ENCODE measurements at places on chromosomes 13 and 19. TPM values are rescaled to one million over a fixed set of nuclear protein-coding genes. Genes with fewer than 3 reads are reported as not detected.

The KCTD4 gene
- polyA plus RNA-seq: not detected

DNA sequence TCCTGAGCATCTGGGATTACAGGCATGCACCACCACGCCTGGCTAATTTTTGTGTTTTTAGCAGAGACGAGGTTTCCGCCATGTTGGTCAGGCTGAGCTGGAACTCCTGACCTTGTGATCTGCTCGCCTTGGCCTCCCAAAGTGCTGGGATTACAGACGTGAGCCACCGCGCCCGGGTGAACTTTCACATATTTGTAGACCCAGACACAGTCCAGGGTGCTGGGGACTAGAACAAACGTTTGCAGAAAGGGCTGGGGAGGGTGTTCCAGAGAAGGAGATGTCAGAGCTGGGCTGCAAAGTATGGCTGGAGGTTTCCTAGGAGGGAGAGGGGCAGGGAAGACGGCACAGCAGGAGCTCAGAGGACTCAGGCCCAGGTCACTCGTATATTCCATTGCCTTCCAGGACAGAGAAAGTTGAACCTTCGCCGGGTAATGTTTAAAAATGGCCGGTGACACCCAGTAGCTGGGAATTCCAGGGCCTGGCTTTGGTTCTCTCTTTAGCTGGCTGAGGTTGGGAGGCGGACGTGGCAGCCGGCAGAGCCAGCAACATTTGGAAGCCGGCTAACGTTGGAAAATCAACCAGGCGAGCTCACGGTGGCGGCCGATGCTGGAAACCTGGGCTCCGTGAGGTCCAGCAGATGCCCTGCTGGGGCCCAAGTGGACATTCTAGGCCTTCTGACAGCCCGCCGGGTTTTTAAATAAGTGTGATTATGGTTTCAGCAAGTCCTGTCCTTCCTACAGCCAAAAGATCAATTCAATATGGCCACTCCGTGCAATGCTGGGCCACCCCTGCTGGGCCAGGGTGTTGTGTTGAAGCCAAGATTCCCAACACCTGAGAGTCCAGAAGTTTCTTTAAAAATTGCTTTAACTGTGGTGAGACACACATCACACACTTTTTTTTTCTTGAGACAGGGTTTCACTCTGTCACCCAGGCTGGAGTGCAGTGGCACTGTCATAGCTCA, 41.5 kb downstream of the NFIC start:
- DNase-seq: peak; percentile 51

The TEX29 gene
- polyA plus RNA-seq: 0.25 TPM

DNA sequence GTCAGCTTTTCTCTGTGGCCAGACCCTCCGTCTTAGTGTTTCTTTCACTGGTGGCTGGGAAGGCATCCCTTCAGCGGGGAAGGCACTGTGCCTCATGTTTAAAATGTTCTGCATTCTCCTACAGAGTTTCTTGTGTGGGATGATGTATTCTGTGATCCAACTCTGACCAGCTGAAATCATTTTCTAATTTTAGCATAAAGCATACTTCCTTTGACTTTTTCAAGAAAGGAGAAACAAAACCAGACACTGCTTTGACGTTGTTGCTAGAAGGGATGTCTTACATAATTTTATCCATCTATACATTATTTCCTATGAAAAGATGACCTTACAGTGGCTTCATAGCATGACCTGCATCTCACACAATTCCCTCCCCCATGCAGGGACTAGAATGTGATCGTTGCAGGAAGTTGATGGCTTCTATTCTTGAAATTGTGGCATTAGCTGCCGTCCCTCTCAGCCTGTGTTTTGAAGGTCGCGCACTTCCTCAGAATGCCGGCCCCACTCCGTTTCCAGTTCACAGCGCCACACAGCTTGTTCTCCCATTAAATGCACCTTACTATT, 38.6 kb upstream of the TEX29 start:
- DNase-seq: no peak

GRCh38 chr19:10398819-10399218, 4.5 kb downstream of the CDC37 start:
- no peak for DNase-seq

GRCh38 chr13:53405616-53406015, 377.0 kb downstream of the OLFM4 start:
- no peak for DNase-seq

GRCh38 chr13:49649244-49649962, 21.1 kb downstream of the ARL11 start:
- DNase-seq: no peak

The CYP2S1 gene
- polyA plus RNA-seq: 0.15 TPM

GRCh38 chr19:33868076-33868735, 71.5 kb downstream of the KCTD15 start:
- DNase-seq: no peak

The ZNF350 gene
- polyA plus RNA-seq: 10.4 TPM

DNA sequence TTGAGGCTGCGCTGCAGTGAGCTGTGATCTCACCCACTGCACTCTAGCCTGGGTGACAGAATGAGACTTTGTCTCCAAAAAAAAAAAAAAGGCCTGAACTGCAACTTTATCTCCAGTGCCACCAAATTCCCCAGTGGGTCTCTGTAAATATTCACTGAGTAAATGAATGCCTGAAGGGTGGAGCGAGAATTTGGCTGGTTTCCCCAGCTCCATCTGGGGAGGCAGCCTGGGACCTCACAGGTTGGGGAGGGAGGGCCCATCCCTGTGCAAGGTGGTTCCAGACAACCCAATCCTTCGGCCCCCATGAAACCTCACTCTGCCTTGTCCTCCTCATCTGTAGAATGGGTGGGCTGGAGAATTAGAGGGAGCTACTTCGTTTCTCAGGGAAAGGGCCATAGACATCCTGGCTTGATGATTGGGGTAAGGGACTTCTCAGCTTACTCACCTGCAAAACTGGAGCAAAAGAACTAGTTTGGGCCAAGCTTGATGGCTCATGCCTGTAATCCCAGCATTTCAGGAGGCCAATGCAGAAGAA, 4.2 kb upstream of the PKN1 start:
- DNase-seq: no peak

GRCh38 chr13:95182570-95183265, 118.5 kb downstream of the ABCC4 start:
- no peak for DNase-seq

The VSTM1 gene
- polyA plus RNA-seq: not detected

The SYDE1 gene
- 22.9 TPM for polyA plus RNA-seq

GRCh38 chr13:85597790-85598500, 201.3 kb downstream of the SLITRK6 start:
- no peak for DNase-seq

The SIGLEC5 gene
- polyA plus RNA-seq: not detected

DNA sequence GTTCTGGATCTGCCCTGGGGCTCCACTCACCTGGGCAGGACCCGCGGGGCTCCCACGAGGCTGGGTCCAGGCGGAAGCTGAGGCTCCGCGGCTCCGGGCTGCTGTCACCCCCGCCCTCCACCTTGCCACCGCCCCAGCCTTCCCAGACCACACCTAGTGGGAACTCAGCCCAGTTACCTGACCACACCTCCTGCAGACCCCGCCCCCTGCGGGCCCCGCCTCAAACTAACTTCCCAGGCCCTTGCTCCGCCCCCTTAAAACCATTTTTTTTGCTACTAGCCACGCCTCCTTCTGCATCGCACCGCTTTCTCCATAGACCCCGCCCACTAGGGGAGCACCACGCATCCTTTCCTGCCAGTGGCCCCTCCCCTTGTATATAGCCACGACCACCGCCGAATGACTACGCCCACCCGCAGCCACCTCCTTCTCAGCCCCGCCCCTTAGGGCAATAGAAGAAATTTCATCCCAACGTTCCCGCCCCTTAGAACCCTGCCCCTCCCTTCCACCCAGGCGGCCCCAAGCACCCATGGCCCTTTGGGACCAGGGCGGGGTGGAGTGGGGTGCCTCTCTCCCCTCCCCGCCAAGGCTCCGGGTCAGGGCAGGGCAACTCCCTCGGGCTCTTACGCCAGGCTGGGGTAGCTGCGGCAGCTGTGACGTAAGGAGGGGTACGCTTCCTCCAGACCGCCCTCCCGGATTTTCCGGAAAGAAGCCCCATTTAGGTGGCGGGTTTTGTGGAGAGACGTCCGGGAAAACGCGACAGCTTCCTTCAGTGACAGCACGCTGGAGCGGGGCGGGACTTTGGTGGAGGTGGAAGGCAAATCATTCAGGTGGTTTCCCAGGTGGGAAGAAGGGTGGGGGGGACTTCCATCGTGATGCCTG, at the start of gene SH2D3A:
SH2D3A (minus strand) TSS at position 79 of the 879 bp plus-strand sequence. CDS start 3,687 bp downstream, outside the sequence.
- peak; percentile 37 for DNase-seq

The FFAR2 gene
- 0.47 TPM for polyA plus RNA-seq

DNA sequence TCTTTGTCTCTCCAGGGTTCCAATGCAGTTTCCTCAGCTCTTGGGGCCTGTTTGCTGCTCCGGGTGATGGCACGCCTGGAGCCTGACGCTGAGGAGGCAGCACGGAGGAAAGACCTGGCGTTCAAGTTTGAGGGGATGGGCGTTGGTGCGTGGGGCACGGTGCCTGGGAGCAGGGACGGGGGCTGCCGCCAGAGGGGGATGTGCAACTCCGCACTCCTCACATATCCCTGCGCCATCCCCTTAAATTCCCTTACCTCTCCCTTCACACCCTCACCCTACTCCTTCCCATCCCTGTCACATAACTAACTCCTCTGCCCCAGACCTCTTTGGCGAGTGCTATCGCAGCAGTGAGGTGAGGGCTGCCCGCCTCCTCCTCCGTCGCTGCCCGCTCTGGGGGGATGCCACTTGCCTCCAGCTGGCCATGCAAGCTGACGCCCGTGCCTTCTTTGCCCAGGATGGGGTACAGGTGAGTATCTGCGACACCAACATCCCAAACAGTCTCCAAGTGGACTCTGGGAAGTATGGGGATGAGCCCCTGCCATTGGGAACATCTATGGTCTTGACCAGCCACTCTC, 31.1 kb downstream of the TRPM4 start:
- no peak for DNase-seq

GRCh38 chr13:51125495-51126226, 14.6 kb upstream of the C13orf42 start:
- peak; percentile 44 for DNase-seq

The SERP2 gene
- polyA plus RNA-seq: 13.4 TPM

- DNase-seq: no peak
Observed at GRCh38 chr19:9981406-9982260, 28.7 kb downstream of the COL5A3 start.

The ANGPTL8 gene
- not detected for polyA plus RNA-seq

GRCh38 chr13:31096654-31097302, 64.9 kb downstream of the HSPH1 start:
- DNase-seq: no peak

- DNase-seq: no peak
Observed at GRCh38 chr19:2234996-2235380, 1.1 kb downstream of the PLEKHJ1 start.

GRCh38 chr13:25981060-25981459, 70.8 kb downstream of the SHISA2 start:
- DNase-seq: no peak

DNA sequence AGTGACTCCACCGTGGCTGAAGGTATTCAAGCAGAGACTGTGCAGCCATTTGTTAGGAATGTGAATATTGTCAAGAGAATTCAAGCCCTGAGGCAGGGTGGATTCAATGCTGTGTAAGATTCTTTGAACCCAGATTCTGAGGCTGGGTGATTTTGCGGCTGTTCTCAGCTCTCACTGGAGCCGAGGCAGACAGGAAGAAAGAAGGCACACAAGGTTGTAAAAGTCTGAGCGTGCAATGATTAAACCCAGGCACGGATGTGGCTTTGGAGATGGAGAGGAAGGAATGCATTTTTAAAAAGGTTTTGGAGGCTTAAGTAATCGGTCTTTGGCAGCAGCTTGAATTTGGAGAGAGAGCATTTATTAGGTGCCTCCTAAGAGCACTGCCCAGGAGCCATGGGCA, 187.9 kb downstream of the KATNAL1 start:
- no peak for DNase-seq

- DNase-seq: no peak
Observed at GRCh38 chr19:14375582-14376291, 5.5 kb upstream of the ADGRE5 start.

All from ovary (tissue), 10 donors.